ENCODE measurements at places on chromosomes 4 and X. TPM values are rescaled to one million over a fixed set of nuclear protein-coding genes. Genes with fewer than 3 reads are reported as not detected.

NUP62CL gene
- polyA plus RNA-seq, result 11.5 TPM

DNA sequence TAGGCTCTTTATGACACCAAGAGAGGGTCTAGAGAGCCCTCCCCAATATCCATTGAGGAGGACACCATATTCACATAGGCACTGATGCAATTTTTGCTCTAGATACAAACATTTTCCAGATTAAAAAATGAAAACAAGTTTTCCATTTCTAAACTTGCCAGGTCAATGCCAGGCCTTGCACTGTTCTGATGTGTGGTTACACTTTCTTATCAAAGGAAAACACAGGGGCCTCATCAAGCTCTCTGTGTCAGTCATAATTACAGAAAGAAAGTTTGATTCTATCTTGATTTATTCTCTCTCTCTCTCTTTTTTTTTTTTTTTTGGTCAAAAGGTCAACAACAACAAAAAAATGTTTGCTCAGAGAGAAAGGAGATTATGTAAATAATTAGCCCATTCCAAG, 80.2 kb upstream of the ACSL4 start:
- no peak for DNase-seq

DNA sequence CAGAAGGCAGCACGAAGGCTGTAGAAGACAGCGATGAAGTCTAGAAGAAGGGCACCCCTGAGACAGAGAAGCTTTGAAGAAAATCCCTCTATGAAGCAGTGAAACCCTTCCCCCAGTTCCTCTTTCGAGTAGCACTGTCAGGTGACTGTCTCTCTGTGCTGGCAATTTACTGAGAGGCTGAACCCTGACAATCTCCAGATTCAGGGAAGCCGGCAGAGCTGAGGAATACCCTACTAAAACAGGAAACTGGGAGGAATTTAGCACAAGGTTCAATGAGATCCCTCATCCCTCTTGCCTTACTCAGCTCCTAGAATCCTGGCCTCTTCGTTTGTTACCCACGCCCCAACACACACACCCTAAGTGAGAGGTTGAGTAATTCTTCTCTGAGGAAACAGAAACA, 239.7 kb upstream of the NOCT start:
- DNase-seq, result no peak

CENPI gene
- polyA plus RNA-seq, result 9.9 TPM

- DNase-seq, result no peak
Observed at GRCh38 chr4:41795796-41796385, 47.4 kb upstream of the PHOX2B start.

SLC10A7 gene
- 13.7 TPM for polyA plus RNA-seq

DSPP gene
- not detected for polyA plus RNA-seq

GRCh38 chr4:99301376-99302164, 10.8 kb upstream of the ADH1A start:
- DNase-seq, result no peak

GRCh38 chrX:46208225-46208854, 336.9 kb downstream of the ZNF674 start:
- DNase-seq, result no peak

- DNase-seq, result no peak
Observed at GRCh38 chrX:10474913-10475568, 145.3 kb downstream of the MID1 start.

DNA sequence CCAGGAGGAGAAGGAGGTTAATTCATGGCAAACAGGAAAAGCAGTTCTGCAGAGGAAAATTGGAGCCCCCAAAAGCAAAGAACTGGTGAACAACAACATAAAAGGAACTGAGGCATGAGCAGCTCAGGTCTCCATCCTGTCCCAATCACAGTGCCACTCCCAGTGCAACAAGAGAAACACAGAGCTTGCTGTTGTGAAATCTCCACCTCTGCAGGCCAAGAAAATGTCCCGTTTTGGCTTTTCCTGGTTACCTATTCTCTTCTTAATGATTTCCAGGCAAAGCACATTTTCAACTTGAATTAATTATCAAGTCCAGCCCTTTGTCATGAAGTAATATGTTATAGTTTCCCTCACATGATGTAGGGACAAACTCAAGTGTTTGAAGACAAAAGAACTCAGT, 778 bp downstream of the C1QTNF7 start:
- no peak for DNase-seq

KDM5C gene
- 65.0 TPM for polyA plus RNA-seq

DNA sequence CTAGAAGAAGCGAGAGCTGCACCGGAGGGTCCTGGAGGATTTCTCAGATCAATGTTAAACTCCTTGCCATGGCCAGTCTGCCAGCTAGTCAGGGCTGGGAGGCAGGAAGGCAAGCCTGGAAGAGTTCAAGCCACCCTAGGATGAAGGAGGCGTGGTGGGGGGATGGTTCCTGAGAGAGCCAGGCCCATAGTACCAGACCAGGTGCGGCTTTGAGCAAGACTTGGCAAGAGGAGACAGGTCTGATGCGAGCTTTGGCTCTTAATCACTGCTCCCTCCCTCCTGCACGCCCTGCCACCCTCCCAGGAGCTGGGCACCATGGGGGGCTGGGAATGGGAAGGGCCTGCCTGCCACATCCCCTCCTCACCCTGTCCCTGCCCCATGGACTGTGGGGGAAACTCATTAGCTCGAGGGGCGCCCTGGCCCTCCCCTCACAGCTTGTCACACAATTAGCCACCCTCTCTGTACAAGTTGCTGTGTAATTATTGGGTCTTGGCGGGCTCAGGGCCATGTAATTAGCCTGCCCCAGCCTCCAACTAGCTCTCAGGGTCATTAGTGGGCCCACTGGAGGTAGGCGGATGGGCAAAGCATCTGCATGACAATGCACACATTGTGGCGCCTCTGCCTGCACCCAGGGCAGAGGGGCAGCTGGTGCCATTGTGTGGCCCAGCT, 50.3 kb downstream of the EFNB1 start:
- DNase-seq, result no peak

GATA1 gene
- polyA plus RNA-seq, result 0.82 TPM

DNA sequence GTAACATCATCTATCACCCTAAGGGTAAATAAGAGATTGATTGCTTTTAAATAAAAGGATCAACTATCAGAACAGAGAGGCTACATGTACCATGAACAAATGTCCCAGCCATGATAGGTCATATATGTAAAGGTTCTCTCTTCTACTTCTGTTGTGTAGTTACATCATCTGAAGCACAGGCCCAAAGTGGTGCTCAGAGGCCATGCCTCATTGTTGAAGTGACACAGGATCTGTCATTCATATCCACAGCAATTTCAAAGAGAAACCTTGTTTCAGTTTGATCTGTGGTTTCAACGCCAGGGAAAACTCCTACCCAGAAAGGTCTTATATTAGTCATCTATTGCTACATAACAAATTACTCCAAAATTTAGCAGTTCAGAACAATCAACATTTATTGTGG, 269.2 kb upstream of the MAOA start:
- DNase-seq, result no peak

- DNase-seq, result no peak
Observed at GRCh38 chrX:24672701-24673190, 21.0 kb upstream of the POLA1 start.
